ENCODE measurements at places on chromosomes 3 and 15.

GRCh38 chr15:101037090-101037830 lies 118.1 kb downstream of the LRRK1 start:
- no peak for DNase-seq

GRCh38 chr3:150041877-150042276 lies 71.2 kb upstream of the PFN2 start:
- DNase-seq = no peak

DNA sequence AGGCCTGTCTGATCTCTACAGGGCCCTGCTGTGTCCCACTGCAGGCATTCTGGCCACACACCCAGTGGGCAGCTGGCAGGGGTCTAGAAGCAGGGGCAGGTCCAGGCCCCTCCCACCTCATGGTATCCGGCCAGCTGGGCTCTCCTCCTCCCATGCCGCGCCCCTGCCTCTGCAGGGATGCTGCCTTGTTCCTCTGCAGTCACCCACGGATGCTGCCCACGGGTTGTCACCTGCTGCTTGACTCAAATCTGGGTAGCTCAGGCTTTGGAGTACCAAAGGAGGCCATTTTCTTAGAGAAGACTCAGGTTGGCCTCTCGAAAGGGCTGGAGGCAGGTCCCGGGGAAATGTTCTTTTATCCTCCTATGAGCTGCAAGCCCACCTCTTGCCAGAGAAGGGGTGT lies 25.0 kb downstream of the EFCAB12 start:
- no peak for DNase-seq

GRCh38 chr15:39403640-39404117 lies 177.2 kb upstream of the THBS1 start:
- no peak for DNase-seq

All from ACHN (cell line).